ENCODE measurements at places on chromosomes 5 and 9.

DNA sequence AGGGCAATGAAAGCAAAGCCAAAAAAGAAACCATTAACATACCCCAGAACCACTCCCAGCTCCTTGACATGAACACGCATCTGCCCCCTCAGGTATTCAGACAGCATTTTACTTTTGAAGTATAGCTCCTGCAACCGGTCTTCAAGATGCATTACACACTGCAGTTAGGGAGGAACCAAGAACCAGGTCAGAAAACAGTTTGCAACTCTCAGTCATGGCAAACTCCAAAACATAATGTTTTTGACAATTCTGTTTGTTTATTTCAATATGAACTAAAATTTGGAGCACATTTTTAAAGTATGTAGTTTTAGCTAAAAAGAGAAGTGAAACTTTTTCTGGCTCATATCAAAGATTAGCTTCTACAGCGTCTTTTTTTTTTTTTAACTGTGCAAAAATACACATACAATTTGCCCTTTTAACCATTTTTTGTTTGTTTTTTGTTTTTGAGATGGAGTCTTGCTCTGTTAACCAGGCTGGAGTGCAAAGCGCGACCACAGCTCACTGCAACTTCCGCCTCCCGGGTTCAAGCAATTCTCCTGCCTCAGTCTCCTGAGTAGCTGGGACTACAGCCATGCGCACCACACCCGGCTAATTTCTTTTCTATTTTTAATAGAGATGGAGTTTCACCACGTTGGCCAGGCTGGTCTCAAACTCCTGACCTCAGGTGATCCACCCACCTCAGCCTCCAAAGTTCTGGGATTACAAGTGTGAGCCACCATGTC lies 12.2 kb upstream of the RAPGEF6 start:
- ATAC-seq, result no peak

- ATAC-seq, result no peak
These were observed 57.4 kb upstream of the ANGPTL2 start for GRCh38 chr9:127179633-127180441.

DNA sequence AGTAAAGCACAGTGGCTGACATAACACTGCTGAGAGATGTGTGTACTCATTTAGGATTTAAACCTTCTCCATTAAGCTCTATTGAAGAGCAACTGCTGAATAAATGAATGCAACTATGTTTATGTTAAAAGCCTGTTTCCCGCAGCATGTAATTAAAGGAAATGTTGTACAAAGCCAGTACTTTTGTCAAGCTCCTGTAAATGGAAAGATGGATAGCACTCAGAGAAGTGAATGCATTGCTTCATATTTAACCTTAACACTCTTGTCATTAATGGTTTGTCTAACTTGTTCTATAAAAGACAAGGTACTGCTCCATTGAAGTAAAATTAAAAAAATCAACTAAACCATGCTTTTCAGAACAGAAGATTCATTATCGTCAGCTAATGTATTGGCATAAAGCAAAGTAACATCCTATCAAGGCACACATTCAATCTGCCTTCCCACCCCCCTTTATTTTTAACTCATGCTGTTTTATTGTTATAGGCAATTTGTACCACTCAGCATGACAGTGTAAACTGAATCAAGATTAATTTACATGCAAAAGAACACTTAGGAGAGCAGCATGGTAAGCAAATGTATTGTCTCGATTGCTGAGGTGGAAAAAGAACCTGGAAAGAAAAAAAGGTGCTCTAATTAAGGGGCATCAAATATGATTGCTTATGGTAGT lies 240.9 kb upstream of the TBCA start:
- ATAC-seq, result no peak

DNA sequence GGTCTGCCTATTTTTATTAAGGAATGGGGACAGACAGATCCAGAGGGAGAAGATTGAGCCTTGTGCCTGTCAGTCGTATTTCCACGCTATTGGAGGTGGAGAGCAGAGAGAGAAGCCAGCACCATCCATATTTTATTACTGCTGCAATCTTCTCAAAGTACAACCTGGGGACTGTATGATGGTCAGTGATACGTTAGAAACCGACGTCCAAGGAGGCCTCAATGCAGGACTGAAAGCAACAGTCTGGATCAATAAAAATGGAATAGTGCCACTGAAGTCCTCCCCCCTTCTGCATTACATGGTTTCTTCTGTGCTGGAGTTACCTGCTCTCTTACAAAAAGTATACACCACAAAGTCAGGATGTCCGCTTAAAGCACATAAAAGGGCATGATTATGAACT lies 21.9 kb upstream of the DTWD2 start:
- ATAC-seq, result no peak

- no peak for ATAC-seq
These were observed 208.7 kb downstream of the GADD45G start for GRCh38 chr9:89813482-89813881.

GRCh38 chr9:111035543-111036428 lies 2.5 kb downstream of the LPAR1 start:
- no peak for ATAC-seq
